ENCODE measurements at places on chromosomes 4 and X.

DNA sequence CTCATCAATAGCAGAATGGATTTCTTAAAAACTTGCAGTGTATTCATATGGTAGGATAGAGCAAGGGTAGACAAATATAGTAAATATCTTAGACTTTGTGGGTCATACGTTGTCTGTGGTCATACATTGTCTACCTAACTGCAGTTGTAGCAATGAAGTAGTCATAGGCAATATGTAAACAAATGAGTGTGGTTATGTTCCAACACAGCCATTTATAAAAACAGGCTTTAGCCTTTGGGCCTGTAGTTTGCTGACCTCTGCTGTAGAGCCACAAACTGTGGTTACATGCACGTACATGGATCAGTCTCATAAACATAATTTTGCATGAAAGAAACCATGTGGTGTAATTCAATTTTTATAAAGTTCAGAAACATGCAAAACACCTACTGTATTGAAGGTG, 98.9 kb downstream of the LARP1B start:
- DNase-seq, result no peak

GRCh38 chr4:77037736-77038135, 38.1 kb downstream of the CCNI start:
- no peak for DNase-seq

- no peak for DNase-seq
Measured at GRCh38 chr4:121791481-121791880, 9.6 kb upstream of the EXOSC9 start.

- DNase-seq, result no peak
Measured at GRCh38 chr4:6473264-6474052, 1.0 kb upstream of the PPP2R2C start.

GRCh38 chr4:25984266-25984665, 70.2 kb downstream of the SMIM20 start:
- DNase-seq, result no peak

DNA sequence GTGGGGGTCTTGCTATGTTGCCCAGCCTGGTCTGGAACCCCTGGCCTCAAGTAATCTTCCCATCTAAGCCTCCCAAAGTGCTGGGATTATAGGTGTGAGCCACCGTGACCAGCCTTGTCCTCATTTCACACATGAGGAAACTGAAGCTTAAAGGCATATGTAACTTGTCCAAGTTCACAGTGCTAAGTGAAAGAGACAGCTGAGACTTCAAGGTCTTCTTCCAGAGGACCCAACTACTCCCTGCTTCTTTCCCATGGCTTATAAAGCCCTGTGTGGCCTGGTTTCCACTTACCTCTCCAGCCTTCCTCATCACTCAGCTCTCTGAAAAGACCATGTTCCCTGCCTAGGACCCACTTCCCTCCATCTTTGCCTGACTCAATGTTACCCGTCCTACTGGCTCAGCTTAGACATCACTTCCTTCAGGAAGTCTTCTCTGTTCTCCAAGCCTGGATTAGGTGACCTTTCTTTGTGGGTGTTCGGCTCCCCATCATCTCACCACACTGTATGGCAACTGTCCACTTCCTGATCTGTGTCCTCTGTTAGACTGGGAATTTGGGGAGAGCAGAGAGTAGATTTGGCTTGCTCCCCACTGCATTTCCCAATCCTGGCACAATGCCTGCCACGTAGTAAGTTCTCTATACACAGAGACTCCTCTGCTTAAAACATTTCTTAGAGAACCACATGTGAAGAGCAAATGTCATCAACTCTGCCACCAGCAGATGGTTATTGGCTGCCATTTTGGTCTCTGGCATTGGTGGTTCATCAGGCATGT, 30.4 kb upstream of the LAMP2 start:
- no peak for DNase-seq

DNA sequence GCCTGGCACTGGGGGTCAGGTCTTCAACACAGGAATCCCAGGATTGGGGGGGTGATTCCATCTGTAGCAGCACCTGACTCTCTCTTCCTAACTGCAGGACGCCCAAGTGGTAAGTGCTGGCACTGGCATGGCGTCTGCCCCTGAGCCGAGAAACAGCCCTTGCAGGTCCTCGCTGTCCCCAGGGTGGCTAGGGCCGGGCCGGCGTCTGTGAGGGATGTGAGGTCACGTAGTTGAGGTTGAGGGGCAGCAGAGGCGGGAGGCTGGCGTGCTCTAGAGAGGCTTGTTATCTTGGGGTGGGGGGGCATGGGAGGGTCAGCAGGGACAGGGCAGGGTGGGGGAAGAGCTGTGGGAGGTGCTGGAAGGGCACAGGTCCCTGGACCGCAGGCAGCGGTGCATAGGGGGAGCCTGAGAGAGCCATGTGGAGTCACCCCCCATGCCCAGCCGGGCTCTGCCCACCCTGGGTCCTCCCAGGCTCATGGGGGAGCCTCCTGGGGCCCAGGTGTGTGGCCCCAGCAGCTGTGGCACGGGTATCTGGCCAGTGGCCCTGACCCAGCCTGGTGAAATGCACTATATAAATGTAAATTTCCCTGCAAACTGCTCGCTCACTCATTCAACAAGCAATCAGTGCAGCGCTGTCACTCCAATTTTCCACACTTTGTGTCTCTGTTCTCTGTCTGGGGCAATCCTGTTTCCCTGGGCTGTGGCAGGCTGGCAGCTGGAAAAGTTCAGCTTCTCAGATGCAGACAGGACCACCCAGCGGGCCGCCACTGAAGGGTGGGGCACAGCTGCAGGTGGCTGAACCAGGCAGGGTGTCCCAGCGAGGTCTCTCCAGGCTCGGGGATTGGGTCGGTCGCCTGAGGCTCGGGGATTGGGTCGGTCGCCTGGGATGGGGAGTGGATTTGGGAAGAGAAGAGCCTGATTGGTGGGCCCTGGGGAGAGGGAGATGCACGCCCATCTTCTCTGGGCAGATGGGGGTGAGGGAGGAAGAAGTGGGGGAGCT, 102.2 kb upstream of the NKX1-1 start:
- DNase-seq, result no peak

GRCh38 chr4:16140879-16141249, 57.0 kb upstream of the PROM1 start:
- DNase-seq, result no peak

DNA sequence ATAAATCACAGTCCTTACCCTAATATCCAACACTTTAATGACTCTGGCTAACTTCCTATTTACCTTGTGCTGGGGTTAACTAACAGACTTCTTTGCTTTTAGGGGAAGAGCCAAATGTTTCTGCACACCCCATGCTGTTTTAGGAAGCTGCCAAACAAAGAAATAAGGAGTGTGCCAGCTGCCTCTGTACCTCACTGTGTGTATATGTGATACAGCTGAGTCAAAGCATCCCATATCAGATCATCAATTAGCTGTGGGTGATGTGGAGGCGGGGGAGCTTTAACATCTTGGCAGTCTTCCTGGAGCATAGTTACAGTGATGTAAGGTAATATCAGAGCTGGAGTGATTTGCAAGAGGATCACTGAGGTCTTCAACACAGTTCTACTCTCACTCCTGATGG, 95.4 kb downstream of the COL25A1 start:
- DNase-seq, result no peak

GRCh38 chrX:40087425-40088298, 10.1 kb downstream of the BCOR start:
- no peak for DNase-seq

DNA sequence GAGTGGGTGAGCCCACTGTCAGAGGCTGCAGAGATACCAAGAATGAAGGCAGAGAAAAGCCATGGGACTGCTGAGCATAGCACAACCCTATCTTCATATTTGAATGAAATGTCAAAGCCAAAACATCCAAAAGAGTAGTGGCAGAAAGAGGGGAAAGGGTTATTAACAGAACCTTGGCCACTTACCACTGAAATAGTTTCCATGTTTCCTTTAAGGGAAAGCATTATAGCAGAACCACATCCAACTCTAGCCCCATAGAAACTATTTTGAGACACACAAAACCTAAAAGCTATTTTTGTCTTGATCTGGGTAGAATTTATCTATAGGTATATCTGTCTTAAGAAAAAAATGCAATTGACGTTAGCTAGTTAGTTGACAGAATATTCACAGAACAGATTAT, 140.1 kb downstream of the CBR4 start:
- DNase-seq, result no peak

DNA sequence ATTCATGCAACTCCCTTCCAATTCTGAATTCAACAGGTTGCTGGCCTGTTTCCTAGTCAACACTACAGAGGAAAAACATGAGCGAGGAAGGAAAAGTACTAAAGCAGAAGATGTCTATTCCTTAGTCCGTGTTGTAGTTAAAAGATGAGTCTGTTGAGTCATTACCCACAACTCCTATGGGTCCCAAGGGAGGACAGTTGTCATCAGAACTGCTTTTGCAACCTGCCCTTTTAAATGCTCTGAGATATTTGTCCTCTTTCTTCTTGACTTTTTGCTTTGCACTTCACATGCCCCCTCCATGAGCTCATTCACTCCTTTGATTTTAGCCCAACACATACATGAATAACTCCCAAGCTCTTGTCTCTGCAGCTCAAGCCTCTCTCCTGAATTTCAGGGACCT, 119.2 kb downstream of the CORIN start:
- DNase-seq, result no peak

- DNase-seq, result no peak
Measured at GRCh38 chrX:121987163-121987562, 939.8 kb downstream of the GLUD2 start.

DNA sequence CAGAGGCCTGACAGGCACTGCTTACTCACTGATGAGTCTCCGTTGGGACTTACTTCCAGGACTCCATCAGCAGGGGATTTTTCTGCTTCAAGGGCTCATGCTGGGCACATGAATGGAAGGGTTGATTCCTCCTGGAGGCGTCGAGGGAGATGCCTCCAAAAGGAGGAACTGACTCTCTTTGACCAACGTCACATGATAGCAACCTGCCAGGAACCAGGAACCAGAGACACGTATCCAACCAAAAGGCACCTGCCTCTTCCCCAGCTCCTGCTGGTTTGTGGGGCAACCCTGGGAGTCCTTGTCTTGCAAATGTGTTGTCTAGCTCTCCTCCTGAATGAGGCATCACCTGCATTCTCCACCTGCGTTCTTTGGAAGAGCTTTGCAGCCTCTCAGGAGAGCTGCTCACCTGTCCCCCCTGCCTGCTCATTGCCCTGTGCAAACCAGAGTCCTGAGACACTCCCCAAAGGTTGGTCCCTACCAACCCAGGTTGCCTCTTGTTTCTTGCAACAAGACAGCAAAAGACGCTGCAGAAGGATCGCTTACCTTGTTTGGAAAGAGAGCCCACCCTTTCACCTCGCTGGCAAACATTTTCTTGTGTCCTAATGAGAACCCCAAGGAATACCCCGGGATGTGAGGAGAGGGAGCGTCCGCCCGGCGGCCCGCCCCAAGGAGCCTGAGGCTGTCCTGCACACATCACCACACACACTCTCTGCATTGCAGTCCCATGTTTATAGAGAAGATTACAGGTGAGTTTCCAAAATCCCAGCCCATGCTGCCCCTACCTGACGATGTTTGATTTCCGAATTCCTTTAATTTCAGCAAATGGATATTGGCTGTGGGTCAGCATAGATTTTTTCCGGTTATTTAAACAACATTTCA, 30.5 kb upstream of the SHOX start:
- no peak for DNase-seq

DNA sequence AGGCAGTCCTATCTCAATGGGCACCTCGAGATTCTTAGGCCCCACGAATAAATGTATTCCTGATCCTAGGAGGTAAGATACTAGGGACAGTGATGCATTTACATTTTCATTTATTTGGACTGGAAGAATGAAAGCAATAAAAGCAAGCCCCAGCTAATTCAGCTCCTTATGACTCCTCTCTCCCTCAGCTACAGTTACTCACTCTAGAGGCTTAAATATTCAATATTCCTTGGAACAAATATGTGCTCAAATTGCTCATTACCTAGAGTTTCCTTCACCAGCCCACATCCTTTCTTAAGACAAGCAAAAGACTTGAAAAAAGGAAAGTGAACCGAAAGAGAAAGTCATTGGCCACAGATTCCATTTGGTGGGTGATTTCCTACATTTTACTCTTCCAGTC, 13.9 kb downstream of the PAGE2 start:
- DNase-seq, result no peak
